ENCODE measurements at places on chromosomes 6 and 20.

GRCh38 chr6:133179481-133179880 is 61.7 kb upstream of the EYA4 start:
- DNase-seq: no peak

DNA sequence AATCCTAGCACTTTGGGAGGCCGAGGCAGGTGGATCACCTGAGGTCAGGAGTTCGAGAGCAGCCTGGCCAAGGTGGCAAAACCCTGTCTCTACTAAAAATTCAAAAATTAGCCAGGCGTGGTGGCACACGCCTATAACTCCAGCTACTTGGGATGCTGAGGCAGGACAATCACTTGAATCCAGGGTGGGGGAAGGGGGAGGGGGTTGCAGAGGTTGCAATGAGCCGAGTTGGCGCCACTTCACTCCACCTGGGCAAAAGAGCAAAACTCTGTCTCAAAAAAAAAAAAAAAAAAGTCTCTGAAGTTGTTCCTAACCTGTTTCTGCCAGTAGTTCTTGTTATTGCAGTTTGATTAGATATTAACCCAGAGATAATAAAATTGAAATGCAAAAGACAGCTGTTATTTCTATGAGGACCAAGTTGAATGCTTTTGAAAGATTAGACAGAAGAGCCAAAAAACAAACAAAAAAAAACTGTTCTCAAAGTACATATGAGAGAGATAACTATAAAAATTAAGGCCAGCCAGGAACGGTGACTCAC is 22.6 kb downstream of the PIGU start:
- no peak for DNase-seq

GRCh38 chr6:136657666-136658065 is 107.4 kb upstream of the MAP7 start:
- DNase-seq: no peak

DNA sequence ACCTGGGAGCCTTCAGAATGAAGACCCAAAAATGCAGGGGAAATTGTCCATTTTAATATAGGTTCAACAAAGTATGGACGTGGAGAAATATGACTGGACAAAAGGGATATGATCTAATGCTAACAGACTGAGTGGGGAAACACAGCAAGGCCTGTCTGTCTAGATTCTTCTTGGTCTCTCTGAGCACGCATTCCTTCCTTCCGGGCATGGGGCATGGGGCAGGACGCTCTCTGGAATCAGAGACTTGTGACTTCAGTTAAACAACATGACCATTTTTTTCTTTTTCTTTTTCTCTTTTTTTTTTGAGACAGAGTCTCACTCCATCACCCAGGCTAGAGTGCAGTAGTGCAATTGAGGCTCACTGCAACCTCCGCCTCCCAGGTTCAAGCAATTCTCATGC is 31.9 kb downstream of the ZBTB2 start:
- no peak for DNase-seq

DNA sequence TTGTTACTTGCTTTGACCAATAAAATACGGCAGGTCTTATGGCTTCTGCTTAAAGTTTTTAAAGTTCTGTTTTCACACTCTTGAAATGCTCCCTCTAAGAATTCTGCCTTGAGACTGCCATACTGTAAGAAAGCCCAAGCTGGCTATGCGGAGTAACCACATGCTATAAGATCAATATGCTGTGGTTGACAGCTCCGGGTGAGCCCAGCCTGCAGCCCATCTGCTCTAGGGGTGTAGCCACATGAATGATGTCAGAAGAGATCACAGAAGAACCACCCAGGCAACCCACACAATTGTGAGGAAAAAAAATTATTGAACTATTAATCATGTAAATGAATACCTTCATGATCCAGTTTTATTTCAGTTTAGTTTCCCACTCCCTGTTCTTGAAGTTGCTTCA is 26.1 kb upstream of the SH3BGRL2 start:
- no peak for DNase-seq

GRCh38 chr6:33822575-33823395 is 19.0 kb upstream of the MLN start:
- DNase-seq: no peak

DNA sequence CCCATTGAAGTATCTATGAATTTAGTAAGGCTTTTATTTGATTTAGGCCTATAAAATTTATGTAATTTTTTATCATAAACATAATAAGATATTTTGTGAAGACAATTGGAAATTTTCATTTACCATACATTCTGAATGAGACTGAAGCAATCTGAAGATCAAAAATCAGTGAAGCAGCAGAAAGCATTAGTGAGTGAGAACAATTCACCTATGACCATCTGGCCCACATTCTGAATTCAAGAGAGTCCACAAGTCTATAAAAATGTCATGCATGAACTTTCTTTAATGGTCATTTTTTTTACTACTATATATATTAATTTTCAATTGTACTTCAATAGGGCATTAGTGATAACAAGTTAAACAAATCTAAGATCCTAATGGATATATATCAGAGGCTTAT is 1026.6 kb upstream of the MAP3K7 start:
- DNase-seq: no peak

- no peak for DNase-seq
Measured at GRCh38 chr6:130447374-130447773, 81.6 kb downstream of the TMEM200A start.
